ENCODE measurements at places on chromosomes 16 and 17.

GRCh38 chr16:14284930-14285512 is 213.9 kb downstream of the MRTFB start:
- peak; percentile 85 for DNase-seq

DNA sequence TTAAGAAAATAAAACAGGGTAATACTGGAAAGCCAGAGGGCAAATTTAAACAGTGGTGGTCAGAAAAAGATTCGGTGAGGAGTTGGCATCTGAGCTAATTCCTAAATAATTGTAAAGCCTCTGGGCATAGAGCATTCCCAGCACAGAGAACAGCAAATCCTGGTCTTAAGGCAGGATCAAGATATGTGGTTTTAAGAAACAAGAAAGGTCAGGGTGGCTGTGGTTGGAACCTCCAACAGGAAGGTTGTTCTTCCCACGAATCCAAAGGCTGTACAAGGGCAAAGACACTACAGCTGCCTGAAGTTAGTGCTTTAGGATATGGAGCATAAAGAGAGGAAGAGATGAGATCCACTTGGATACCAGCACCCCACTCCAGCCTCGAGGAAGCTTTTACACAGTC is 114.6 kb downstream of the ZNF18 start:
- no peak for DNase-seq

GRCh38 chr16:88774544-88775393 is 10.3 kb downstream of the PIEZO1 start:
- no peak for DNase-seq

DNA sequence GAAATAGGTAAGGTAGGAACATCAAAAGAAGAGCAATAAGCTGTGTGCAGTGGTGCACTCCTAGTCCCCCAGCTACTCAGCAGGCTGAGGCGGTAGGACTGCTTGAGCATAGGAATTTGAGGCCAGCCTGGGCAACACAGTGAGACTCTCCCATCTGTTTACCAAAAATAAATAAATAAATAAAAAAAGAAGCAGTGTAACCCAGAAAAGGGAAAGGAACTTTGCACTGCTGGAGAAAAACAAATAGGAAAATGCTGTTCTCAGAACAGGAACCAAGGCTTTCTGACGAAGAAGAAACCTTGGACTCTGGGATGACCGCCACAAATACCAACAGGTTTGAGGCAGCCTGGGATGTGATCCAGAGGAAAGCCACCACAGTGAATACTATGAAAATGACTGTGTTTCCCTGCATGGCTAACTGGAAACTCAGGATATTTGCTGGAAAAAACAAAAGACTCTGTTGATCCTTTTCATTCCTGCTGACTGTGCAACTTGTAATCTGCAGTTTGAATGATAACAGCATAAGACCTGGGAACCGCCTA is 41.2 kb downstream of the TTC19 start:
- DNase-seq: no peak

DNA sequence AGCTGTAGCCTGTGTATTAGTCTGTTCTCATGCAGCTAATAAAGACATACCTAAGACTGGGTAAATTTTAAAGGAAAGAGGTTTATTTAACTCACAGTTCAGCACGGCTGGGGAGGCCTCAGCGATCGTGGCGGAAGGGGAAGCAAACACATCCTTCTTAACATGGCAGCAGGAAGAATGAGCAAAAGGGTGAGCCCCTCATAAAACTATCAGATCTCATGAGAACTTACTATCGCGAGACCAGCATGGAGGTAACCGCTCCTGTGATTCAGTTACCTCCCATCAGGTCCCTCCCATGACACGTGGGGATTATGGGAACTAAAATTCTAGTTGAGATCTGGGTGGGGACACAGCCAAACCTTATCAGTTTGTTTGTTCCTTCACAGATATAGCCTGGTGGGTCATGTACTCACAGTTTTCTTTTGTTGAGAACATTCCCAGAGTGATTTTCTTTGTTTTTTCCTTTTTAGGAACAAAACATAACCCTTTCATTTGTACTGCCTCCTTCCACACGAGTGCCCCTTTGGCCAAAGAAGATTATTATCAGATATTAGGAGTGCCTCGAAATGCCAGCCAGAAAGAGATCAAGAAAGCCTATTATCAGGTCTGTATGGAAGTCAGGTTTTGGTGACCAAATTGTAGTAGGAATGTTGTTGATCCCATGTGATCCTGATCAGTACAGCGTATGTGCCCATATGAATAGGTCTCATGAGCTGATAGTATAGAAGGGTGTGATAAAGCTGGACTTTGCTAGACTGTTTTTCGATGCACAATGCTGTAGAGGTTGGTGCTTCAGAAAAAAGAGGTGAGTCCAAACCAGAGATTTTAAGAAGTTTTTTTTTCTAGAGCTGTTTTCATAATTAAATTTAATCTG is 8.5 kb downstream of the DNAJA3 start:
- no peak for DNase-seq

DNA sequence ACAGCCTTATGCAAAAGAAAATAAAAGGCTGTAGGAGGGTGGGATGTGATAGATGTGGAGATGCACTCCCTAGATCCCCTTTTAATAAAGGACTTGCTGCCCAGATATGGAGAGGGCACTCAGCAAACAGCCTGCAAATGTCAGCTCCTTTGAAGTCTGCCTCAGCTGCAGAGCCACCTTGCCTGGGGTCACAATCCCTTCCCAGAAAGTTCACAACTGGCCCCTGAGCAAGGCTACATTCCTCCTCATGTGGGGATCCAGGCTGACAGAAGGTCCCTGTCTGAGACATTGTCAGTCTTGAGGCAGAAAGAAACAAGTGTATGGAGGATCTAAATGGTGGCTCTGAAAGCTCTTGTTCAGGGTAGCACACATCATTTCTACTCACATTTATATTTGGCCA is 36.1 kb downstream of the SLFN11 start:
- DNase-seq: no peak

DNA sequence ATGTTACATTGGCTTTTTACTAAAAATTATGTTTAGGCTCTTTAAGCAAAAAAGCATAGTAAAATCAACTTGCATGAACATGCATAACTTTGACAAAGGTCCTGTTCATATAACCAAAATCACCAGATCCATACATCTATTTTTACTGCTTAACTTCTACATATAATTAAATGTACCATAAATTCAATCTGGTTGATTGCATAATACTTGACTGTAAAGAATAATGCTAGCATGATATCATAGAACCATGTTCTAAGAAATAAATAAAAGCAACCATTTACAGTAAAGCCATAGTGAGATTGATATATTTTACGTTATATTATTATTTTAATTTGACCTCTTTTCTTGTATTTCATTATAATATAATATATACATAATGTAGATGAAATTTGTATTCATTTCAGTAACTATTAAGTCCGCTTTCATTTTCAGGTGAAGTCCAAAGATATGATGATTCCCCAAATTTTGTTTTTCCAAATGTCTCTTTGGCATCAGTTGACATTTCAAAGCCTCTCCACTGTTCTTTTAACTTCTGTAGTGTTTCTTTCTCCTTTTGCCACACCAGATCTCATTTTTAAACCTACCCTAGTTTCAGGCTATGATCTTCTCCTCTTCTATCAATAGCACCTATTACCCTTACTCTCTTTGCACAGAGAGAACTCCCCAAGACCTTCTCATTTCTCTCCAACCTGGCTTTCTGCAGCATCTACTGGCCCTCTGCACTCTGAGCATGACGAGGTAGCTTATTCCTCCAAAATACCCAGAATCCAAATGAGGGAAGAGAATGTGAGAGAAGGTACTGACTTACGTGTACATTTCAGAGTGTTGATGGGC is 1.8 kb downstream of the APOH start:
- no peak for DNase-seq

DNA sequence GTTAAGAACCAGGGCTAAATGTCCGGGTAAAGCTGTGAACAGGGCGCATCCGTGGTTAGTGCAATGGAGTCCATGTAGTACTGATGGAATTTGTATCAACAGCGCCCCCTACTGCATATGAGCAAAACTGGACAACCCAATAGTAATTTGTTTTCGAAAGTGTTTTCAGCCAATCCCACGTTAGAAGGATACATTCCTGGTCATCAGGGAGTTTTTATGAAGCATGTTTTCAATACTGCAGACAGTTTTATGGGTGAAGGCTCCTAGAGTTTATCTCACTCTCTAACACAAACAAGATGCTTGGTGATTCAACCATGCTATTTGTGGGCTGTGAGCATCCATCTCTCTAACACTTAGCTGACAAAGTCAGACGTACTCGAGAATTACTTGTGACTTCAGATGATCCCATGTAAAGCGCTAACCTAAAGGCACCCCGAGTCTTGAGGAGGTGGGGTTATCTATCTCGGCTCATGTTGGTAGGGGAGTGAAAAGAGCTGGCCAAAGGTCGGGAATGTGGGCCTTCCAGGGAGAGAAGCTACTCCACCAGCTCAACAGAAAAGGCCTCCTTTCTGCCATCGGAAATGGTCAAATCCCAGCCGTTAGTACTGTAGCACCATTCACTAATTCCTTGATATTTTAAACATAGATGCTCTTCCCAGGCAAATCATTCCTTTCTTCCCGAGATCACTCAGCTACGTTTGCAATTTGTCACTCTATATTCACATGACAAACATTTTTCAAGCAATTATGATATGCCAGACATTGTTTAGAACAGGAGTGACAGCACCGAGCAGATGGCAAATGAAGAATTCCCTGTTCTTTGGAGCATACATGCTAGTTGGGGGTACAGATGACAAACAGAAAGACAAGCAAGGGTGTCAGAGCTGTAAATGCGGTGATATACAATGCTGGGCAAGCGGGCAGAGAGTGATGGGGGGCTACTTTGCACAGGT is 46.9 kb upstream of the HNF1B start:
- DNase-seq: peak; percentile 69

- no peak for DNase-seq
These were observed 66.7 kb downstream of the RPH3AL start for GRCh38 chr17:285751-286422.

GRCh38 chr17:75959051-75959838 is 18.4 kb upstream of the FBF1 start:
- DNase-seq: no peak

DNA sequence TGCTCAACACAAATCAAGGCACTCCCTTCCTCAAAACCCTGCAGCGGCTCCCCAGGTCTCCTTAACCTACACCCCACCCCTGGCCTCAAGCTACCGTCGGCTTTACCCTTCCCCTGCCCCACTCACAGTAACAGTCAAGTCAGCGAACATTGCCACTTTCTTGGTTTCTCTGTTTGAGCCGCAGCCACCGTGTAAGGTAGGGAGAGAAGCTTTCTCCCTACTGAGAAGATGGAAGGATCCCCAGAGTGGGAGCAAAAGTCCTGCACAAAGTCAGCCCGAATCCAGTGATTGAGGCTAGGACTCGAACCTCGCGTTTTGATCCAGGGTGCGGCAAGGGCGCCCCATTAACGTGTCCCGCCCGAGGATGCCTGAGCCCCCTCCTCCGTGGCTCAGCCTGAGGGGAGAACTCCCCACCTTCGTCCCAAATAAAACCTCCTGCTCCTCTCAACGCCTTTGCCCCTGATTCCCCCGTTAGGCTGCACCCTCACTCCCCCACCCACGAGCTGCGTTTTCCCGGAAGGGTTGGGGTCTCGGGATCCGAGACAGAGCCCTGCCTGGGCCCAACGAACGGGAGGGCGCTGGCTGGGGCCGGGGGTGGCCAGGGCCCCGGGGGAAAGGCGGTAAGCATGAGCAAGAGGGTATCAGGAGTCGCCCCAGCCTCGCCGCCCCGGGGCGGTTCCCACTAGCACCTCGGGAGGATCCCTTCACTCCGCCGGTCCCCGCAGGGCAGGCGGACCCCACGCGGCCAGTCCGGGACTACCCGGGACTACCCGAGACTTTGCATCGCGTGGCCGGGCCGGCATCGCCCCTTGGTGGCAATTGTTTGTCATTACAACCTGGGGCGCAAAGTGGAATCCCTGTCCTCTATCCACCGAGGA is 9.9 kb upstream of the NAGS start:
- DNase-seq: peak; percentile 80

DNA sequence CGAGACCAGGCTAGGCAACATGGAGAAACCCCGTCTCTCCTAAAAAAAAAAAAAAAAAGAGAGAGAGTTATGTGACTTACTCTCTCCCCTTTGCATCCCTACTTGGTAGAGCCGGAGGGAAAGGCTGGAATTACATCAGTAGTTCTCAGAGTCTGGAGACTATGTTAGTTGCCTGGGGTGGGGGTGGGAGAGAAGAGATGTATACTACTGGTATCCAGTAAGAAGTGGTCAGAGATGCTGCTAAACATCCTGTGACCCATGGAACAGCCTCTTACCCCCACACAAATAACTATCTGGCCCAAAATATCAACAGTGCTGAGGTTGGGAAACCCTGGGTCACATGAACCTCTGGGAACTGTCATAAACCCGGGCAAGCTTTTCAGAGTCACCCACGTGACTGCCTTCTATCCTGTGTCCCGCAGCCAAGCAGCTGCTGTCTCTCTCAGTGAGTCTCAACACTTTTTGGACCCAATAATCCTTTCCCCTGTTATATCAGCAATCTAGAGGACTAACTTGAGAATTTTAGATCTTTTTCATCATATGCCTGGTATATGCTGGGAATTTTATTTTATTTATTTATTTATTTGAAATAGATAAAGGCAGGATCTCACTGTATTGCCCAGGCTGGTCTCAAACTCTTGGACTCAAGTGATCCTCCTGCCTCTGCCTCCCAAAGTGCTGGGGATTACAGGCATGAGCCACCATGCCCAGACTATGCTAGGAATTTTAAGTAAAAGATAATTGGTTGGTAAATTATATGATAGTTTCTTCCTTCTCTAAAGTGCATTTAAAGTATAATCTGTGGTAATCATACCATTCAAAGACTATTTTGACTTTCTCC is 8.7 kb downstream of the EIF1 start:
- DNase-seq: peak; percentile 42

DNA sequence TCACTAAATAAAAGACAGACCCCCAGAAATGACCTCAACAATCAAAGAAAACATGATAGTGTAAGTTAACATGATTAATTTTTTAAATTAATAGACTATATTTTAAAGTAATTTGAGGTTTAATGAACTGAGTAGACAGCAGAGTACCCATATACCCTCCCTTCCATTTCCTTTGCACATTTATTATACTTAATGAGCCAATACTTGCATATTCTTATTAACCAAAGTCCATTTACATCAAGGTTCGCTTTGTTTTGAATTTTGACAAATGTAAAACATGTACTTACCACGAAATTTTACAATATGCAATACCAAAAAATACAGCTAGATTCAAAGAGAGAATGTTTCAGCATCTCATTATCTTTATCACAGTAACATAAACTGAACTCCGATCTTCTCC is 72.7 kb downstream of the KANSL1 start:
- no peak for DNase-seq

Data from NAMALWA (cell line).